HCT116 (cell line): ENCODE measurements at places on chromosomes 1 and 21.

- no peak for DNase-seq
Measured at GRCh38 chr1:170309389-170310013, 163.7 kb downstream of the NTMT2 start.

DNA sequence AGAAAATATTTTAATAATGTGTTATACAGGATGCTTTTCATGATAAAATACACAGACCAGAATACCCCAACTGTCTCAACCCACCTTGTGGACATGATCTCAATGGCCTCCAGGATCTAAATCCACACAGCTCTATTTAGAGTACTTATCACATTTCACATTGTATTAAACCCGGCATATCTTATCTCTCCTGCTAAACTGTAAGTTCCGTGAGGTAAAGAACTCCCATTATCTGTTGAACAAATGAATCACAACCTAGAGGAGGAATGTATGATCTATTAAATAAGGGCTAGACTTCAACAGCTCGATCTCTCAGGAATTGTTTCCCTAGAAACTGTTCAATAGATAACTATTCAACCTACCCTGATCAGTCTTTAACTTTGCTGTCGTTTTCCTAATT, 6.9 kb downstream of the ETV3 start:
- no peak for DNase-seq

DNA sequence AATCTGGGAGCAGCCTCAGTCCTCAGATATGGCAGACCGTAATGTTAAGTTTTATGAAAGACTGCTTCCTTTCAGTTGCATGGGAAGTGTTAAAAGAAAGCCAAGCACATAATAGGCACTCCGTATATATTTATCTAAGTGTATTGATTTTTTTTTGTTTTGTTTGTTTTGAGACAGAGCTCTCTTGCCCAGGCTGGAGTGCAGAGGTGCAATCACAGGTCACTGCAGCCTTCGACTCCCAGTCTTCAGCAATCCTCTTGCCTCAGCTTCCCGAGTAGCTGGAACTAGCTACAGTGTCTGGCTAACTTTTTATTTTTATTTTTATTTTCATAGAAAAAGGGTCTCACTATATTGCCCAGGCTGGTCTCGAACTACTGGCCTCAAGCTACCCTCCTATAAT, 341.8 kb downstream of the USH2A start:
- no peak for DNase-seq

GRCh38 chr1:15485636-15486035, 9.7 kb downstream of the CELA2B start:
- no peak for DNase-seq

DNA sequence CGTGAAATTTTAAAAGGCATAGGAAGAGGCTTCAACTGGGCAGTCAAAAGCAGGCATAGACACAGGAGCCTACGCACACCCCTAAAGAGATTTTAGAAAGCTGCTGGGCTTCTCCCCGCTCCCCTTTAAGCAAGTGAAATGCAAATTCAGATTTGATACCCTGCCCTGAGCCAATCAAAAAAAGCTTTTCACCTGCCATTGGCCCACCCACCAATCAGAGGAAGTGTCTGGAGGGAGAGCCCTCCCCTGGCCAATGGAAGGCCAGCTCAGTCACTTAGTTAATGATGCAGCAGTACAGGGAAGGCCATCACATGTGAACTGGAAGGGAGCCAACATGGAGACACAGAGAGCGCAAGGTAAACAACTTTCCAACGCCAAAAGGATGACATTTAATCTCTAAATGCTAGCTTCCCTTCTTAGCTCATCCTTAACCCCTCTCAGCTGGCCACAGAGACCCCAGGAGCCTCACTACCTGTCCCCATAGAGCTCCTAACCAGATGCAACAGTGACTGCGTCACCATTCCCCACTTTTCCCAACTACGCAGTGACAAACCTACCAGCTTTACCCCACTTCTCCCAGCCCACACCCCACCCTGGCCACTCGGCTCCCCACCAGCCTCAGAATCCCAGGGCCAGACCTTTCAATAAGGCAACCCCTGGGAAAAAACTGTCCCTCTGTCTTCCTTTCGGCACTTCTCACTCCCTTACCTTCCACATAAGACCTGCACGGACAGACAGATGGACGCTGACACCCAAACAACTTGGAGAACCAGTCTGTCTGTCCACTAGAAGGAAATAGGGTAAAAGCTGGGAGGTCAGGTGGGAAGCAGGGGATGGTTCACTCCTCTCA, 71.0 kb downstream of the CD46 start:
- DNase-seq: no peak

- no peak for DNase-seq
Measured at GRCh38 chr1:61299463-61299862, 217.1 kb downstream of the NFIA start.

DNA sequence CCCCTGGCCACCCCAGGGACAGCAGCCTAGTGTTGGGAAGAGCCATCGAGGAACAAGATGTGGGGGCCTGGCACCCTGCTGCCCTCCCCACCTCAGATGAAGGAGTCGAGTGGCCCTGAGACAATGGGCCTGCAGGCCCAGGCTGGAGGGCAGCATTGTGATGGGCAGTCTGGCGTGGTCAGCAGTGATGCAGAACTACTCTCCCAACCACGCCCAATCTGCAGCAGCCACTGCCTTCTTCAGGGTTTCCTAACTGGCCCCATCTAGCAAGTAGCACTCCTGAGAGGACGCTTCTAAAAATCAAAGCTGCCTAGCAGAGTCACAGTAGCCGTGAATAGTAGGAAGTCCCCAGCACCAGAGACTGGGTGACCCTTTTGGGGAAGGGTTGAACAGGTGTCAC, 18.5 kb downstream of the CDCP2 start:
- no peak for DNase-seq

GRCh38 chr1:14282707-14283106, 315.8 kb upstream of the KAZN start:
- no peak for DNase-seq

- DNase-seq: no peak
Measured at GRCh38 chr1:159750621-159751020, 30.1 kb upstream of the DUSP23 start.

GRCh38 chr1:225891229-225891972, 2.5 kb upstream of the LEFTY1 start:
- DNase-seq: no peak

DNA sequence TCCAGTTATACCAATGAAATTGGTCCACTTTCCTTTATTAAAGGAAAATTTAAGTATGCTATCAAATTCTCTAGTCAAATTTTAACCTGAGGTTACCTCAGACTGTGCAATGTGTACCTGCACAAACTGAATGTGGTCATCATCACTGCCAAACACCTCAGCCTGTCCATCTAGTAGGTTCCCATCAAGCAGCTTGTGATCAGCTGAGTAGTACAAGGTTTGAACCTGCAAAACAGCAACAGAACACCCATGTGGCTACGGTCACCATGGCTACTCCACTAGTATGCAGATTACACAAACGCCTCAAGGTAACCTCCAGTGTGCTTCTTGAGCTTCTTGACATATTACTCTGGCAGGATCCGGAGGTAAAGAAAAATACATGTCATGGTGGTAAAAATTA, 11.6 kb downstream of the IVNS1ABP start:
- no peak for DNase-seq

- DNase-seq: no peak
Measured at GRCh38 chr1:17270891-17271765, 22.2 kb downstream of the PADI3 start.

DNA sequence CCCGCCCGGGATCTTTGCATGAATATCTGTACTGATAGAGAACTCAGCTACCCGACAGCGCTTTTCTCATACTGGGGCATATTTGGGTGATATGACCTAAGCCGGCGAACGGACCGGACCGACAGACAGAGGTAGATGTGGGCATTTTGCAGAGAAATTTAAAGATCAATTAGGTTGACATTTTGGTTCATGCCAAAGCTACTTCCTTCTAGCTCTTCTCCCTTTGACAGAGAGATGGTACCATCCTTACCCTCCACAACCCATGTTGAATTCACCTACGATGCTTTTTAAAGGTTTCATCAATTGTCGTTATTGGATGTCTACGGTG, 459 bp downstream of the ARV1 start:
- no peak for DNase-seq

DNA sequence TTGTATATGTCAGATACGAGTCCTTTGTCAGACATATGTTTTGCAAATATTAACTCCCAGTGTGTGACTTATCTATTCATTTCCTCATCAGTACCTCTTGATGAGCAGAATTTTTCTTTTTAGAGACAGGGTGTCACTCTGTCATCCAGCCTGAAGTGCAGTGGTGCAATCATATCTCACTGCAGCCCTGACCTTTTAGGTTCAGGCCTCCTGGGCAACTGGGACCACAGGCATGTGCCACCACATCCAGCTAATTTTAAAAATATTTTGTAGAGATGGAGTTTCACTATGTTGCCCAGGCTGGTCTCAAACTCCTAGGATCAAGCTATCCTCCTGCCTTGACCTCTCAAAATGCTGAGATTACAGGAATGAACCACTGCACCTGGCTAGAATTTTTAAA, 93.0 kb downstream of the HLCS start:
- no peak for DNase-seq

GRCh38 chr1:178684542-178685000, 40.5 kb upstream of the RALGPS2 start:
- DNase-seq: peak; percentile 65

DNA sequence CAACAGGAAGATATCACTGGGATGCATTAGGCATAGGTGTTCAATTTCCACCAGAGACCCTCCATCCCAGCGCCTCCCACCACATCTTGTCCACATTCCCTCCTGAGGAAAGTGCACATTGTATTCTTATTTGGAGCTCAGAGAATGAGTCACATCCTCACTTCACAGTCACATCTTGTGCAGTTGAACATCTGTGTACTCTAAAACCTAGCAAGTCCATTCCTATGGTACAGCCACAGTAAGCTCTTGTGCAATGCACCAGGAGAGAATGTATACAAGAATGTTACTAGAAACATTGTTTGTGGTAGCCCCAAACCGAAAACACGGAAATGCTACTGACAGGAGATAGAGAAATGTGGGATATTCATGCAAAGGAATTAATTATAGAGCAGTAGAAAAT, 1.6 kb upstream of the KDF1 start:
- DNase-seq: no peak

GRCh38 chr1:40711465-40712404, 20.2 kb downstream of the NFYC start:
- no peak for DNase-seq

- no peak for DNase-seq
Measured at GRCh38 chr1:12448746-12449177, 169.2 kb downstream of the DHRS3 start.

GRCh38 chr1:163029901-163030300, 39.3 kb upstream of the RGS4 start:
- no peak for DNase-seq

DNA sequence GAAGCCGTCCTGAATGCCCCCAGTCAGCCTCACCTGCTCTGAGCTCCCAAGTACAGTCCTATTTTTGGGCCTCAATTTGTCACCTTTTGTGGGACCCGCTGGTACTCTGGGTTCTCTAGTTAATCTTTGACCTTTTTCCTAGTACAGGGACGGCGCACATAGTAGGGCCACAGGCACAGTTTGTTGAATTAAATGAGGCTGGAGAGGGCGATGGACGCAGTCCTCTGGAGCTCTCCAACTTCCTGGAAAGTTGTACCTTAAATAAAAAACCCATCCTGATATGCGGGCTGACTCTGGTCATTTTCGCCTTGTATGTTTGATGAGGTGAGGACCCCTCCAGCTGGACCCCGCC, 4.8 kb downstream of the FAM110D start:
- no peak for DNase-seq

GRCh38 chr1:200365897-200366426, 43.9 kb downstream of the ZNF281 start:
- DNase-seq: no peak

- no peak for DNase-seq
Measured at GRCh38 chr1:184050636-184051035, 894 bp upstream of the TSEN15 start.

DNA sequence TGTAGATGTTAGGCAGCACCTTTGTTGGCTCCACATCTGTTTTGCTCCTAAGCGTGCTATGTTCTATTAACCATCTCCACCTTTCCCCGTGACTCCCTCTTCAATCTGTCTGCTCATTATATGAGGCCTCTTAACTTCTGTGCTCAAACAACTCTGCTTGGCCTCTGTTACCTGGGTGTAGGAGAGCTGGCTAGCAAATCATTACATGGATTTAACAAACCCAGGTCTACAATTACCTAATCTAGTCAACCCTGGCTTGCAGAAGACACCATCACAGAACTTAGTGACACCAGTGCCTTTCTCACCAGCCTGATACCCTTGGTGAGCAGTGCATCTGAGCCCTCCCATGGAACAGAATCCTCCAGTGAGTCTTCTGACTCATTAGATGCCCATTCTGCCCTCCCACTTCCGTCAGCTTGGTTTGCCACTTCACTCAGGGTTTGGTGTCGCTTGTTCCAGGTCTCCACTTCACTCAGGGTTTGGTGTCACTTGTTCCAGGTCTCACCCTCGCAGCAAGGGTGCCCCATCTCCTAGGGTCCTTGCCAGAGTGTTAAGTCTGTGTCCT, 92.0 kb upstream of the KIF26B start:
- no peak for DNase-seq

DNA sequence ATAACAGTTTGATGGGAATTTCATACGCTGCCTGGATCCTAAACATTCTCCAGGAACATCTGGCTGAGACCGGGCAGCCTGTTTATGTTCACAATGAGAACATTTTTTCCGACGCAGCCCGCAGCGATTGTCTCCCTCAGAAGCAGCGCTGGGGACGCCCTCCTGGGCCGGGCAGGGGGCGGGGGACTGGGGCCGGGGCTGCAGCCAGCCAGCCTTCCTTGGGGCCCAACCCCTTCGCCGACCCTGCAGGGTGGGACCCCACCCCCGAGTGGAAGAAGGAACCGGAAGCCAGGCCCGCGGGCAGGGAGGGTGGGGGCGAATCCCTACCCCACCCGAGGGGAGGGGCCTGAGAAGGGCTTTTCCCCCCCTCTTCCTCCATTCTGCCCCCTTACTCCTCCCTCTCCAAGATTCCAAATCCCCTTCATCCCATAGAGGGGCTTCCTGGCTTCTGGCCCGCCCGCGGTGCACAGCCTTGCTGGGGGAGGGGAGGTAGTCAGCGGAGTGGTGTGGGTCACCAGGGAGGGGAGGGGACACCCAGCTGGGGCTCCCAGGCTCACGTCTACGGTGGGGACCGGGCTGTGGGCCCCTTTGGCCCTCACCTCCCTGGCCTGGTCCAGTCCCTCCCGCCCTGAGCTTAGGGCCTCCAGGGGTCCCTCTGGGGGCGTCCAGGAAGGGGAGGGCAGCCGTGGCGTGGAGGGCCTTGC, 60.6 kb downstream of the WNT9A start:
- no peak for DNase-seq

GRCh38 chr1:32910319-32910718, 9.1 kb upstream of the TMEM54 start:
- DNase-seq: no peak

GRCh38 chr1:3011631-3012455, 9.4 kb upstream of the ACTRT2 start:
- no peak for DNase-seq

GRCh38 chr1:21267191-21268077, 22.8 kb downstream of the ECE1 start:
- no peak for DNase-seq
